Progenitor cell of endocrine pancreas (in vitro differentiated cells): ENCODE measurements at places on chromosomes 7 and 10.

DNA sequence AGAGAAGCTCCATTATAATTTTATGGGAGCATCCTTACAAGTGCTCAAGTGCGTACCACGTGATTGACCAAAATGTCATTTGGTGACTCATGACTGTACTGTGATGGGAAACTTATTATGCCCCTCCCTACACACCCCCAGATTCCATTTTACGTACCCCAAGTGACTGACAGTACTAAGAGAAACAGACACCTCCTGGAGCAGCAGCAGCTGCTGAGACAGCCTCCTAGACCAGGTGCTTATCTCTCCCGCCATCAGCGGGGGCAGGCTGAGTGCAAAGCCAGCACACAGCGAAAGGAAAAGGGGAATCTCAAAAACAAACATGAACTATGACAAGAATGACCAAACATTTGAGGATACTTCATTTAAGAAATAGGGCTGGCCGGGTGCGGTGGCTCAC, 4.2 kb upstream of the ADAM12 start:
- DNase-seq, result no peak

GRCh38 chr7:22821702-22822485, 755 bp downstream of the TOMM7 start:
- DNase-seq, result no peak

DNA sequence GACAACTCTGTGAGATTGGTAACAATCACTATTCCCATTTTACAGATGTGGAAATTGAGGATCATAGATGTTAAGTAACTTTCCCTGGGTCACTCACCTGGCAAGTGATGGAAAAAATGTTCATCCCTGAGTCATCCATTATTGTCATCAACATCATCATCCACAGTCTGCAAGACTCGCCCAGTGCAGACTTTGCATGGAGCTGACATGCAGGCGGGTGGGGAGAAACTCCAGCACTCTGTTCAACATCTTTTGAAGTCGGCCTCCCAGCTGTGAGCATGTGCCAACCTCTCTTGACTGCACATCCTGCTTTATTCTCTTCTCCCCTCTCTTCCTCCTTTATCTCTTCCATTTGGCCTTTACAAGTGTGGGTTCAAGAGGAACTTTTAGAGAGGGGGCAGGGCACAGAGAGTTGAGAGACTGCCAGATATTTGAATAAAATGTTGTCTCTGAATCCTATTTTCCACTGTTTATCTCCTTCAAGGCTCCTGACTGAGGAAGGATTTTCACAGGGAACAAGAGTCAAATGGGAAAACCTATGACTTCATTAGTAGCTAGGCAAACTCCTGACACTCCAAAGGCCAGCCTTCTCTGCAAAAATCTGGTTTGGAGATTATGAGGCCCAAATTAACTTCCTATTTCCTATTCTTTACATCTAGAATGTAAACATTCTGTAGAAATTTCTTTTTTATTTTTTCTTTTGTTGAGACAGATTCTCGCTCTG, 283.7 kb upstream of the PODXL start:
- DNase-seq, result no peak

DNA sequence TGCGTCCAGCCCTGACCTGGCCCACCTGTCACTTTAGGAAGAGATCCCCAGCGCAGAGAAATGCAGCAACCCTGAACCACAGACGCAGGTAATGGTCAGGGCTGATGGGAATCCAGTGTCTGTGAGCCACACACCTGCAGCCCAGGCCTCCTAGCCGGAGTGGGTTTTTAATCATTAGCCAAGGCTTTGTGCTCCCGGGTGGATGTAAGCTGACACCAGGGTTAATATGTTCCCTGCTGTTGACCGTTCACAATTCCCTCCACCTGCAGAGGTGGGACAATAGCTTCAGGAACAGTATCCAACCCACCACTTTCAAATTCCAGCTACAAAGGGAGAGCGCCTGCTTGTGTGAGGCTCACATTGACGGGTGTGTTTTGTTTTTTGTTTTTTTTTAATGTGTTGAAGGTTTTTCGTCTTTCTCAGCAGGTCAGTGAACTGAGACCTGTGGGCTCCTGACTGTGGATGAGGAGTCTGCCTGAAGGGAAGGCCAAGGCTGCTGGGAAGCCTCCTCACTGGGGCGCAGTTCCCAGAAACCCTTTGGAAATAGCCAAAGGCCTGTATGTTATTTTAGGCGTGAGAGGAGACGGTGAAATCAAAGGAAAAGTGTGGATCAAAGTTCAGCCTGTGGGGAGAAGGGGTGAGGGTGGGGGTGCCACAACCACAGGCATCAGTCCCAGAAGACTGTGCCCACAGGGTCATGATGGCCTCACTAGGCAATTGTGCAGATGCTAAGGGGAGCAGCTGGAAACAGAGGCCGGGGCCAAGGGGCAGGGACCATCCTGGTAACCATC, 111.1 kb downstream of the TNS3 start:
- peak; percentile 70 for DNase-seq

- DNase-seq, result no peak
Measured at GRCh38 chr10:43703286-43703685, 54.6 kb upstream of the ZNF32 start.

GRCh38 chr10:130867446-130868194, 443.9 kb downstream of the TCERG1L start:
- DNase-seq, result no peak

DNA sequence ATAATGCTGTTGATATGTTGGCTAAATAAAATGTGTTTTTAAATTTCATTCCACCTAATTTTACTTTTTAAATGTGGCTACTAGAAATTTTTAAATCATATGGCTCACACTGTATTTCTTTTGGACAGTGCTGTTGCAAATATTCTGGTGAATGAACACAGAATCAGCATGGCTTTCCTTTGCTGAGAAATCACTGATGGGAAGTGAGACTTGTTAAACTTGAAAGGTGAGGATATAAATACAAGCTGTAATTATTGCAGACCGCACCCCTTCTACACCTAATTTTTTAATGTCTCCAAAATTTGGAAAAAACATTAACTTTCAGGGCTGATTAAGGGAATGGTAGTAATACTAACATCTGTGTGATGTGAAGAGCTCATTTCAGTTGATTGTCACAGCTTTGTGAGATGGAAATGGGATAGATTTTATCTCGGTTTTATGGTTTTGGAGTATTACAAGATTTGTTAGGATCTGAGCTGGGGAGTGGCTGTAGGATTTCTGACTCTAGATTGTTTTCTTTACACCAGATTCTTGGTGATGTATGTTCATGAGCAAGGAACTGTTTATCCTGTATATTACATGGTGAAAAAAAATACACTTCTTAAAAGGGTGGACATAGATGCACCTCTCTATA, 1.3 kb downstream of the MIOS start:
- no peak for DNase-seq

DNA sequence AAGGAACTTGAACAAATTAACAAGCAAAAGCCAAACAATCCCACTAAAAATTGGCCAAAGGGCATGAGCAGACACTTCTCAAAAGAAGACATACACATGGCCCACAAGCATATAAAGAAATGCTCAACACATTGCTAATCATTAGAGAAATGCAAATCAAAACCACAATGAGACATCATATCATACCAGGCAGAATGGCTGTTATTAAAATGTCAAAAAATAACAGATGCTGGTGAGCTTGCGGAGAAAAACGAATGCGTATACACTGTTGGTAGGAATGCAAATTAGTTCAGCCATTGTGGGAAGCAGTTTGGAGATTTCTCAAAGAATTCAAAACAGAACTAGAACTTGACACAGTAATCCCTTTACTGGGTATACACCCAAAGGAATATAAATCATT, 311.7 kb upstream of the HPS1 start:
- no peak for DNase-seq

GRCh38 chr7:22587322-22587721, 87.3 kb upstream of the STEAP1B start:
- no peak for DNase-seq

DNA sequence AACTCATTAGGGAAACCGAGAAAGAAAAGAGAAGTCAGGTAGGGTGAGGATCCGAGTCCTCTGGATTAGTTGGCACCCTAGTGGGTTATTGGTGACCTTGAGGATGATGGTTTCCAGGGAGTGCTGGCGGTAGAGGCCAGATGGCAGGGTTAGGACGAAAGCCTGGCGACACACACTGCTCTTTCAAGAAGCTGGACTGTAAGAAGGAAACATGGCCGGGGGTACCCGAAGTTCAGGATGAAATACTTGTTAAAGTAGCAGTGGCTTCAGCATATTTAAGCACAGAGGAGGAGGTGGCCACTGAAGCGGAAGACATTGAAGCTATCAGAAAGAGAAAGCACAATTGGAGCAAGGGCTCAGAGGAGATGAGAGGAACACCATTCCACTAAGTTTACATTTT, 224.6 kb downstream of the RELN start:
- DNase-seq, result no peak

GRCh38 chr10:13871776-13872175, 285.0 kb downstream of the PRPF18 start:
- no peak for DNase-seq

DNA sequence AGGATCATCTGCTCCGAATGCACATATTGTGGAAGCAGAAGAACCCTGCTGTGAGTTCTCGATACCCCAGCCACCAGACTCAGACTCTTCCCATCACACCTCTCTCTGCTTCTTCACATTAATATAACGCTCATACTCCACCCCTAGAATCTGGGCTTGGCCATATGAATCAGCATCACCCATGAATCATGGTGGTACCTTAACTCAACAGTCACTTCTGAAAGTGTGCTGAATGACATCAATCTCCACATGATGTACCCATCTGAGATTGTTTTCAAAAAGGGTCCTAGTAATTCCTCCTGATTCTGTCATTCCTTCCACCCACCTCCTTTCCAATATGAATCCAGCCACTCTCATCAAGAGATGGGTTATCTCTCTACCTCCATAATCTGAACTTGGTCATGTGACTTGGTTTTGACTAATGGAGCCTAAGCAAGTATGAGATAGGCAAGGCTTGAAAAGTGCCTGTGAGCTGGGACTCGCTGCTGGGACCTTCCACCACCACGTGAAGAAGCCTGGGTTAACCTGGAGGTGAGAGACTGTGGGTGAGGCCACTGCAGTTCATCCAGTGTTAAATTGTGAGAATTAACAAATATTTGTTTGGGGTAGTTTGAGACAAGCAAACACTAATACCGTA, 15.4 kb downstream of the YWHAG start:
- DNase-seq, result no peak

DNA sequence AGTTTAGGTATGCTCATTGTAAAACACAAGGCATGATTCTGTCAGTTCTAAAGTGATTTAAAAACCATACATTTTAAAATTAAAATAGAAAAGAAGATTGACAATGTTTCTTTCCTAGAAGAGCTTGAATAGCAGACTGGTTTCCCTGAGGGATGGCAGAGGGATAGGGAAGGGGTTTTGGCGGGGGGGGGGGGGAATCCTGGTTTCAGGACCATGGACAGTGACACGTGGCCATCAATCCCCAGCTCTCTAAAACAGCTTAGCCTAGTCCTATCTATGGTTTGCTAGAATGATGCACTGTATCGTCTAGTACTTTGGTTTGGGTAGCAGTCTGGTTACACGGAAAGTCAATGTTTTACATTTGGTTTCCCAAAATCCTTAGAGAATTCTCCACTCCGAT, 88.7 kb downstream of the PHYHIPL start:
- DNase-seq, result no peak

- no peak for DNase-seq
Measured at GRCh38 chr7:151711435-151711872, 165.5 kb downstream of the PRKAG2 start.

- no peak for DNase-seq
Measured at GRCh38 chr10:36602374-36602773, 523.0 kb upstream of the ANKRD30A start.

GRCh38 chr7:116195451-116195850, 14.9 kb upstream of the TES start:
- no peak for DNase-seq

GRCh38 chr7:140276001-140276400, 99.2 kb upstream of the KDM7A start:
- DNase-seq, result no peak

DNA sequence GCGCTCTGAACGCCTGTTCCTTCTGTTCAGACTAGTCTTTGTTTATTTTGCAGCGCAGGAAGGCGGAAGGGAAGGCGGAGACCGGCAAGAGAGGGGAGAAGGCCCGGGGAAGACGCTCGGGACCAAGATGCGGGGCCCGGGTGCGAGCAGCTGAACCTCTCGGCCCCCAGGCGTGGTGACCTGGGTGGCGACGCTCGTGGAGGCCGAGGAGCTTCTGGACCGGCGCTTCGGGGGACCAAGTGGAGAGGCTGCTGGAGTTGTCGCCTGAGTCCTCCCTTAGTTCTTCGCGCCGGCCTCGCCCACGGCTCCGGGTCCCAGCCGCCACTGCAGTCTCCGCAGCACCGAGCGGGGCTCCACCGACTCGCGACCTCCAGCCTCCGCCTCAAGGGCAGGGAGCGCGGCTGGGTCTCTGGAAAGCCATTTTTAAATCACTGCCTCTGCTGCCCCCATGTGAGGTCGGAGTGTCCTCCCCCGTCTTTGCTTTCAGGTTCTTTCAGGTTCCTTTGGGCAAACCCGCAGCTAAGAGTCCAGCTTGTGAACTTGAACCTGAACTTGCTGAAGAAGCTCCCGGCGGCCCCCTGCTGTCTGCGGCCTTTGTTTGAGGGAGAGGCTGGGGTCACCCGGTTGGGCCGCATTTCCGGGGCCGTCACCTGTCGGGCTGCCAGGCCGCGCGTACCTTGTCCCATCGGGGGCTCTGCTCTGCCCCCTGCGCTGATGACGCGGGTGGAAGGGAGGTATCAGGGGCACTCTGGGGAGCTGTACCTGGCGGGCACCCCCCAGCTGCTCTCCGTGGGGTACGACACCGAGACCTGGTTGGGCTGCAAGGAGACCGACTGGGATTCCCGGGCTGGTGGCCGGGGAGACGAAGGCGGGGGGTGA, 136.0 kb downstream of the KIF20B start:
- DNase-seq, result no peak

DNA sequence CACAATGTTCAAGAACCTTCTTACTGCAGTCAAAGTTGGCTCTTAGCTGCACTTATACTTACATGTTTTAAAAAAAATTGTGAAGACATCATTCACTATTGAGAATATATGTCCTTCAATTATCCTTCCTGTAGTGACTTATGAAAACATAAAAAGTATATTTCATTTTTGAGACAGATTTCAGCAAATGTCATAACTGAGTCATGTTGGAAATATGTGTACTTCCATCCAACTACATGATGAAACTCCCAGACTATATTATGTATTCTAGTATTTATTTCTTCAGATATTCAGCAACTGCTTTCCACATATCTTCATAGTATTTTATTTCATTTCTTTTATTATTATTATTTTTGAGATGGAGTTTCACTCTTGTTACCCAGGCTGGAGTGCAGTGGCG, 160.2 kb downstream of the ARHGAP12 start:
- no peak for DNase-seq

GRCh38 chr7:47807126-47807525, 141.1 kb downstream of the PKD1L1 start:
- no peak for DNase-seq

GRCh38 chr7:1708596-1709251, 38.6 kb downstream of the ELFN1 start:
- DNase-seq, result no peak
